ENCODE measurements at places on chromosomes 16 and 17.

- DNase-seq: no peak
- no peaks in the 10 kb centered on the region for H3K27me3 ChIP-seq
- peaks cover 19% of the 10 kb centered on the region for H3K4me1 ChIP-seq
- H3K27ac ChIP-seq: peak overlapping the region; percentile 79
- peaks cover 12% of the 10 kb centered on the region for H3K36me3 ChIP-seq
Observed at GRCh38 chr17:18191236-18191667, 7.6 kb downstream of the ALKBH5 start.

DNA sequence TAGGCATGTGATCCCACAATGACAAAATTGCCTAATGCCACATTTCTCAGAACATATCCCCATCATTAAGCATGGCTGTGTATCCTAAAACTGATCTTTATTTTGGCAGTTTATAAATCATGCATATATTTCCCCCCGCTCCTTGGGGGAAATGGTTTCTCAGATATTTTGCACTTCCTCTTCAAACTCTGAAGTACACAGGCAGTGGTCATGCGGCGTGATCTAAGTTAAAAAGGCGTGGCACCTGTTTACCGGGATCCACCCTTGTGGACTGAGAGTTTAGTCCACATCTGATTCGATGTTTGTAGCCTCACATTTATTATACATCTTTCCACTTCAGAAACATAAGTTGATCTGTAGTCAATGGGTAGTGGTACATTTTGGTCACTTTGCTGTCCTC, 51.4 kb downstream of the USP10 start:
- no peak overlapping the region for H3K27ac ChIP-seq
- H3K4me1 ChIP-seq: peaks cover 17% of the 10 kb centered on the region
- H3K36me3 ChIP-seq: no peaks in the 10 kb centered on the region
- DNase-seq: no peak

DNA sequence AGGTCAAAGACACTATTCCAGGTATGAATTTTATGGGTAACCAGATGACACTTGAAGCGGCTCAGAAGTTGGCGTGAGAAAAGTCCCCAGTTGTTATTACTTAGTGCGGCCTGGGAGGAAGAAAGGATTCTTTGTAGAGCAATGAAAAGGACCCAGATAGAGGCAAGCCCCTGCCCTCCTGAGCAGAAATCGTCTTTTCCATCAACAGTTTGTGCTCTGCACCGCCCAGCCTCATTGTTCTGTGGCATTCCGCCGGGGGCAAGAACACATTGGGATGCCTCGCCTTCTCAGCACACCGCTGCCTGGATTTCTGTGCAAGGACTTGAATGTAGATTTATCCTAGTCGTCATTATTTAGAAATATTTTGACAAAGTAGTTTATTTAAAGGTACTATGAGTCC, 32.7 kb upstream of the CRHR1 start:
- H3K27me3 ChIP-seq: peaks cover 32% of the 10 kb centered on the region
- no peak for DNase-seq
- H3K36me3 ChIP-seq: no peaks in the 10 kb centered on the region

GRCh38 chr17:80836971-80837481, 154.6 kb upstream of the CHMP6 start:
- no peaks in the 10 kb centered on the region for H3K36me3 ChIP-seq
- no peak for DNase-seq
- H3K27me3 ChIP-seq: no peaks in the 10 kb centered on the region

DNA sequence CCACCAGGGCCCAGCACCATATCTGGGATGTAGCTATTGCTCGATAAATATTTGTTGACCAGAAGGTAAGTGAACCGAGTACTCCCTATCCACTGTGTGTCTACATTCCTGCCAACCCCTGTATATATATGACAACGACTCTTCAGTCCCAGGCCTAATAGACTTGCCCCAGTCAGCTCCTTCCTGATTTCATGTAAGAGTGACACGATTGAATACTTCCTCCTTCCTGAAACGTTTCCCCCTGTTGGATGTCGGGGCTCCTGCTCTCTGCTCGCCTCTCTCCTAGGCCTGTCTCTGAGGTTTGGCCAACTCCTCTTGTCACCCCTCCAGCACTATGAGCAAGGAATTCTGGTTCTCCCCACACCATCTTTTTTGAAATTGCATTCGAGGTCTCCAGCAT, 178.9 kb downstream of the PRKCA start:
- no peak overlapping the region for H3K27ac ChIP-seq
- H3K4me1 ChIP-seq: peaks cover 16% of the 10 kb centered on the region
- H3K36me3 ChIP-seq: no peaks in the 10 kb centered on the region
- no peak overlapping the region for H3K4me3 ChIP-seq
- no peak for DNase-seq

- no peaks in the 10 kb centered on the region for H3K27me3 ChIP-seq
- peak within 1 kb of the TSS; percentile 92 for H3K4me3 ChIP-seq
- H3K27ac ChIP-seq: peak within 1 kb of the TSS; percentile 55
- peak; percentile 91 for DNase-seq
Observed at GRCh38 chr17:50507871-50508572, at the start of gene MYCBPAP. Gene MYCBPAP, plus strand, starts transcription at chr17:50508439. Its CDS starts 236 bp downstream, at chr17:50508675.

DNA sequence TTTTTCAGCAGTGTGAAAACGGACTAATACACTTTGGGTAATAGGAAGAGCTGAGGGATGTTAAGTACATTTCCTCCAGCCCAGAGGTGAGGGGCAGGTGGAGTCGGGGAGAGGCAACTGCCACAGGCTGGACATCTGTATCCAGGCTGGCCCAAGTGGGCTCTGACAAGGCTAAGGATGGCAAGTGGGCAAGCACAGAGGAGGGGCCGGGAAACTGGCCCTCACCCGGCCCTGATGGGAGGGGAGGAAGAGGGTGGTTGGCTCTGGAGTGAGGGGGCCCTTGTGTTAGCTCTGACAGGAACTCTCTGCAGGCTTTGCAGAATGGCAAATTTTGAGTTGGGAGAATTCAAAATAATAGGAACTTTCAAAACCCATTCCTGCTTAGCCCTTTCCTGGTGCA, 251.0 kb upstream of the TNRC6C start:
- no peak for DNase-seq
- H3K4me3 ChIP-seq: no peak overlapping the region
- peaks cover 8% of the 10 kb centered on the region for H3K4me1 ChIP-seq
- no peaks in the 10 kb centered on the region for H3K27me3 ChIP-seq

- no peak overlapping the region for H3K4me3 ChIP-seq
- peak; percentile 47 for DNase-seq
- no peaks in the 10 kb centered on the region for H3K36me3 ChIP-seq
- no peaks in the 10 kb centered on the region for H3K27me3 ChIP-seq
Observed at GRCh38 chr16:81263470-81264220, 25.2 kb downstream of the BCO1 start.

DNA sequence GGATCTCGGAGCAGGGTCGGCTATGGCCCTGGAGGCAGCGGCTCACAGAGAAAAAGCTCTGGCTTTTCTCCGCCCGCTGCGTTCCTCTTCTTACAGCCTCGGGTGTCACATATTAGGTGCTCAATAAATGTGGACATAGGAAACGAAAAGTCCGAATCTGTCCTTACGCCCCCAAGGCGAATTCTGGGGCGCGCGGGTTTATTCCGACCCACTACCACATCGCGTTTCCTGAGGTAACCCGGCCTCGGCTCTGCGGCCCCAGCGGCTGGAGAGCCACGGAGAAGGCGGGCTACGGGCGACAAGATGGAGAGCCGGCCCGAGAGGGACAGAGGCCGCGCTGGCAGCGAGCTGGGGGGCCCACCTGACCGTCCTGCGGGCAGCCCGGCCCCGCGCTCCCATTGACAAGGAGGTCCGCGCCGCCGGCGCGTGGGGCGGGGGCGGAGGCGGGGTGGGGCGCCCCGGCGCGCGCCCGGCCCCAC, 573 bp upstream of the GNAO1 start:
- no peaks in the 10 kb centered on the region for H3K36me3 ChIP-seq
- peak overlapping the region; percentile 83 for H3K4me3 ChIP-seq
- no peak overlapping the region for H3K27ac ChIP-seq
- peaks cover 40% of the 10 kb centered on the region for H3K27me3 ChIP-seq
- peaks cover 46% of the 10 kb centered on the region for H3K4me1 ChIP-seq

- H3K4me3 ChIP-seq: no peak overlapping the region
- no peaks in the 10 kb centered on the region for H3K36me3 ChIP-seq
- no peak overlapping the region for H3K27ac ChIP-seq
- DNase-seq: no peak
- H3K27me3 ChIP-seq: no peaks in the 10 kb centered on the region
Observed at GRCh38 chr17:43428524-43428923, 29.7 kb downstream of the ARL4D start.

GRCh38 chr17:60383379-60383778, 8.6 kb downstream of the USP32 start:
- no peaks in the 10 kb centered on the region for H3K27me3 ChIP-seq
- H3K4me1 ChIP-seq: peaks cover 57% of the 10 kb centered on the region
- H3K27ac ChIP-seq: peak overlapping the region; percentile 100
- H3K4me3 ChIP-seq: no peak overlapping the region
- H3K36me3 ChIP-seq: no peaks in the 10 kb centered on the region
- no peak for DNase-seq

- no peaks in the 10 kb centered on the region for H3K36me3 ChIP-seq
- peak; percentile 10 for DNase-seq
- H3K27me3 ChIP-seq: no peaks in the 10 kb centered on the region
- no peak overlapping the region for H3K4me3 ChIP-seq
Observed at GRCh38 chr16:76729525-76729924, 452.3 kb downstream of the CNTNAP4 start.
